ENCODE measurements at places on chromosomes 6 and 20. TPM values are rescaled to one million over a fixed set of nuclear protein-coding genes. Genes with fewer than 3 reads are reported as not detected.

The SIRPA gene
- 5.1 TPM for polyA plus RNA-seq

The IDH3B gene
- polyA plus RNA-seq = 58.8 TPM

The MCHR2 gene
- polyA plus RNA-seq = not detected

The OOEP gene
- polyA plus RNA-seq = 0.22 TPM

The OPRL1 gene
- 0.13 TPM for polyA plus RNA-seq

The MOXD1 gene
- 15.4 TPM for polyA plus RNA-seq

The EPB41L2 gene
- 7.8 TPM for polyA plus RNA-seq

The VWA7 gene
- polyA plus RNA-seq = 1.3 TPM

The HLA-DQA1 gene
- polyA plus RNA-seq = 42.9 TPM

The LY86 gene
- 0.55 TPM for polyA plus RNA-seq

The NFKBIE gene
- 8.1 TPM for polyA plus RNA-seq

The DLK2 gene
- polyA plus RNA-seq = 18.7 TPM

The B3GAT2 gene
- polyA plus RNA-seq = 0.10 TPM

The GABRR2 gene
- polyA plus RNA-seq = 0.08 TPM

The VNN1 gene
- polyA plus RNA-seq = 0.28 TPM

The TREML4 gene
- not detected for polyA plus RNA-seq

The TUBB1 gene
- 0.04 TPM for polyA plus RNA-seq

The ANGPT4 gene
- 0.08 TPM for polyA plus RNA-seq

The PNLDC1 gene
- polyA plus RNA-seq = 0.20 TPM

The ATP9A gene
- 5.0 TPM for polyA plus RNA-seq

The MACROD2 gene
- polyA plus RNA-seq = 1.9 TPM

The DNPH1 gene
- polyA plus RNA-seq = 115 TPM

The HINT3 gene
- polyA plus RNA-seq = 10.1 TPM

The TSBP1 gene
- not detected for polyA plus RNA-seq

The GTSF1L gene
- not detected for polyA plus RNA-seq

The LPA gene
- 0.08 TPM for polyA plus RNA-seq

The SPATS1 gene
- polyA plus RNA-seq = not detected

The NTSR1 gene
- polyA plus RNA-seq = 0.02 TPM

The OSER1 gene
- 33.7 TPM for polyA plus RNA-seq

The OLIG3 gene
- 0.02 TPM for polyA plus RNA-seq

The UBE3D gene
- 2.3 TPM for polyA plus RNA-seq

The GSTA1 gene
- 3.1 TPM for polyA plus RNA-seq
